ENCODE measurements at places on chromosomes 6 and 20.
A peak's percentile ranks its signal among the peaks of the same experiment; 100 is the strongest.

GRCh38 chr6:52409499-52409898 is 10.6 kb upstream of the EFHC1 start:
- DNase-seq: no peak

GRCh38 chr20:24991897-24992486 is 559 bp downstream of the APMAP start:
- no peak for DNase-seq

DNA sequence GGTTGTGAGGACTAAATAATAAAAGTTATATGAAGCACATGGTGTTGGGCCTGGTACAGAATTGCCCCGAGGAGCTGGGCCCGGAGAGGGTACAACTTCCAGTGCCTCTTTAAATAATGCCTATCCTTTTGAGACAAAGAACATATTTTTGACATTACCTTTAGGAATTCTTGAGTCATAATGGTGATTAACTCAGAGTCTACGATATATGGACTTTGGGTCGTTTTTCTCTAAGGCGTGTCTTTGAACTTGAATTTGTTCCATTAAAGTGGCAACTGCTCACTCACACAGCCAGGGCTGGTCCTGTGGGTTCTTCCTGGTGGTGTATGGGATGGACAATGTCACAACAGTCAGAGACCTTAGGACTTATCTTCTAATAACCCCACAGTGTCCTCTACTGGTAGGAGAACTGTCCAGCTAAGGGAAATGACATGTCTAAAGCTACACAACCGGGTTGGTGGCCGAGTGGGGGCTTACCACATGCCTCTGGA is 106.5 kb downstream of the CDC5L start:
- DNase-seq: no peak

- DNase-seq: no peak
Measured at GRCh38 chr20:62702895-62703852, 5.5 kb upstream of the NTSR1 start.

DNA sequence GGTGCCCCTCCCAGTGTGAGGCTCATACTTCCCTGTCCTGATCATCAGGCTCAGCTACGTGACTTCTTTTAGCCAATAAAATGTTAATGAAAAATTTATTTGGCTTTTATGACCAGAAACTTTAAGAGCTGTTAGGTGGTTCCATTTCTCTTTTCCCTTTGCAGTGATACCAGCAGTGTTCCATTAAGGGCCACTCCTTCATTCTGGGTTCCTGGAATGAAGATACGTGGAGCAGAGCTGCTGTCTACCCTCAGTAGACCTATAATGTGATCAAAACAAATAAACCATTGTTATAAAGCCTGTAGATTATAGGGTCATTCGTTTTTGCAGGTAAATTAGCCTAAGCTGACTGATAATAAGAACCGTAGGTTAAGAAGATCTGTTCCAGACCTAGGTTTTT is 228.0 kb downstream of the ZFAND3 start:
- no peak for DNase-seq

GRCh38 chr6:110511401-110511800 is 35.0 kb upstream of the SLC22A16 start:
- no peak for DNase-seq

GRCh38 chr6:41675992-41676391 is 37.7 kb downstream of the MDFI start:
- DNase-seq: no peak

GRCh38 chr6:45661661-45662060 is 283.9 kb upstream of the SUPT3H start:
- DNase-seq: no peak

DNA sequence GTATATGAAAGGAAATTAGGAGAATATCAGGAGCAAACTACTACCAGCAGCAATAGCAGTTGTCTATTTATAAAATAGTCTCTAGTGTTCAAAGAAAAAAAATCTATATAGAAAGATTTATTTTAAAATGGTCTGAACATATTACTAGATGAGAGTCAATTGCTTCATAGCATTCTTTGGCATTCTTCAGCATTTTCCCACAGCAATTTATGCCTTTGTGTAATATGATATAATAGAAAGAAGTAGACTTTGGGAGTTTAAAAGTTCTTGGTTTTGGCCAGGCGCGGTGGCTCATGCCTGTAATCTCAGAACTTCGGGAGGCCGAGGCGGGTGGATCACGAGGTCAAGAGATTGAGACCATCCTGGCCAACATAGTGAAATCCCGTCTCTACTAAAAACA is 157.0 kb upstream of the PLN start:
- DNase-seq: no peak

- DNase-seq: no peak
Measured at GRCh38 chr6:94254689-94255088, 835.3 kb upstream of the EPHA7 start.

- no peak for DNase-seq
Measured at GRCh38 chr6:170282512-170283158, 8.2 kb downstream of the DLL1 start.

DNA sequence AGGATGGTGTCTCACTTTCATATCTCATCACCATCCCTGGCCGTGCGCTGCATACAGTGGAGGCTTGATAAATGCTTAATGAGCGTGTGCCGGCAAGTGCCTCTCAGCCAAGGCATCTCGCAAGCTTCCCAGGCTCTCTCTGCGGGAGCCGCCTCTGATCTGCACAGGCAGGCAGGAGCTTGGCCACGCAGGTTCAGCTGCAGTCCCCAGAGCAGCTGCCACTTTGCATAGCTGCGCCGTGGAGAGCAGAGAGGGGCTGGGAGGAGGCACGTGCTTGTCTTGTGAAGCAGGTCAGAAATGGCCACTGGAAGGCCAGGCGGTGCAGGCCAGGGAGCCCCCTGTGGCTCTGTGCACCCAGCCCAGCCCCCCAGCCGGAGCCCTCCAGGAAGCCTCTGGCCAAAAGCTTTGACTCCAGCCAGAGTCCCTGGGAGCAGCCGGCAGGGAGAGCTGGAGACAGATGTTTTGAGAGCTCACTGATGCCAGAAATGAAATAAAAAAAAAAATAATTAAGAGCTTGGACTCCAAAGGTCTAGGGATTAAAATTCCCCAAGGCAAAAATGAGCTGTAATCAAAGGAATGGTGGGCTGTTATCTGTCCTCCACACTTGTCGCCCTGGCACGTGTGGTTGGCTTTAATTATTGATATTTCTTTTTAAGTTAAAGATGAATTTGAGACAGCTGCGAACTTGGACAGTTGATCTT is 377.0 kb downstream of the CDH4 start:
- DNase-seq: no peak

GRCh38 chr20:53623134-53623453 is 29.5 kb upstream of the ZNF217 start:
- DNase-seq: no peak

- DNase-seq: peak; percentile 43
Measured at GRCh38 chr20:63628246-63628975, 1.5 kb upstream of the GMEB2 start.

GRCh38 chr6:132933090-132933489 is 118.7 kb downstream of the RPS12 start:
- DNase-seq: no peak

Measured in stimulated activated CD4-positive, alpha-beta T cell treated with anti-CD3 and anti-CD28 coated beads, TNF-alpha, amount 100 ng/mL, for 4 hours (primary cell).